ENCODE measurements at places on chromosomes 11 and 22.

- no peak for DNase-seq
Observed at GRCh38 chr22:37771081-37771480, 36.7 kb upstream of the GCAT start.

- no peak for DNase-seq
Observed at GRCh38 chr22:44543781-44544477, 45.9 kb upstream of the RTL6 start.

DNA sequence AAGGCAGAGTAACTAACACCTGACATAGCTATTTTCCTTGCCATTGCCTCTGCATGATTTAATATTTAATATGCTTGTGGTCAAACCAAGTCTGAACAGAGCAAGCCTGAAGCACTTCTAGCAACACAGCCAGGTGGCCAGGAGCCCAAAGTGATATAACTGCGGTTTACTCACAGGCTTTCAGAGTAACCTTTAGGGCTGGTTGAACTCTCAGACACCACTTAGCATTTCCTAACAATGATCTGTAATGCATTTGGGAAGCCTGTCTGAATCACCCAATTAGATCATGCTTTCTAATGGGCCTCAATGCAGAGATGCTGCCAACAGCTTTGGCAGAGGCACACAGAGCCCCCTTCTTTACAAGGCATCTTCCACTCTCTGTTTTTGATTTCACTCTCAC lies 96.1 kb downstream of the FDX1 start:
- no peak for DNase-seq

GRCh38 chr11:109349276-109350080 lies 72.5 kb upstream of the C11orf87 start:
- DNase-seq: no peak

DNA sequence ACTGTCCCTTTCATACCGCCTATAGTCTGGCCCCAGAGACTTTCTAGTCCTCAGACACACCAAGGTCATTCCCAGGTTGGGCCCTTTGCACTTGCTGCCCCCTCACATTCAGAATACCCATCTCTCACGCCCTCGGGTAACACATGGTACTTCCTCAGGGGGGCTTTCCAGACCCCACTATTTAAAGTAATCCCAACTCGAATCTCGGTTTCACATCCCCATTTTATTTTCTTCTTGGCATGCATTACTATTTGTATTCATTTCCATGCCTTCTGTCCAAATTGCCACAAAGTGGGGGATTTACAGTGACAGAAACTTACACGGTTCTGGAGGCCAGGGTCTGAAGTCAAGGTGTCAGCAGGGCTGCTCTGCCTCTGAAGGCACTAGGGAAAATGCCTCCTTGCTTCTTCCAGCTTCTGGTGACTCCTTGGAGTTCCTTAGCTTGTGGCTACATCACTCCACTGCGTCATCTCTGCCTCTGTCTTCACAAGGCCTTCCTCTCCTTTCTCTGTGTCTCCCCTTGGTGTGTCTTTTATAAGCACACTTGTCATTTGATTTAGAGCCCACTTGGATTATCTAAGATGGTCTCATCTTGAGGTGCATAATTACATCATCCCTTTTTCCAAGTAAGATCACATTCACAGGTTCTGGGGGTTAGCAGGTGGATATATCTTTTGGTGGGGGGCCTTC lies 15.1 kb downstream of the RCN1 start:
- DNase-seq: no peak

GRCh38 chr22:44068422-44069191 lies 44.5 kb downstream of the PARVB start:
- DNase-seq: no peak

DNA sequence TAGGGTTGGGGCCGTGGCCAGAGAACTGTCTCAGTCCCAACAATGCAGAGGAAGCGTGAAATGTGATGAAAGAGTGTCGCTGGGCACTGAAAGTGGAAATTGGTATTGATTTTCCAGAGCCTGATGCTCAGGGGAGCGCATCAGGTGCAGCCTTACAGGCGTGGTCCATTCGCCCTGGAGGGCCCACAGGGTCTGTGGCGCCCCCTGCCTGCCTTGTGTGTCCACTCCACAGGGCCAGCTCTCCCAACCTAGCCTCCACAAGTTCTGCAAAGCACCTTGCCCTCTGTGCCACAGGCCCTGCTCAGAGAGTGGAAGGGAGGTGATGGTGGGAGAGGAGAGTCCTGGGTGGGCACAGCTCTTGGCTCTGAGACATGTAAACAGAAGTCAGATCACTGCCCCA lies 54.9 kb upstream of the LMO1 start:
- DNase-seq: peak; percentile 39

DNA sequence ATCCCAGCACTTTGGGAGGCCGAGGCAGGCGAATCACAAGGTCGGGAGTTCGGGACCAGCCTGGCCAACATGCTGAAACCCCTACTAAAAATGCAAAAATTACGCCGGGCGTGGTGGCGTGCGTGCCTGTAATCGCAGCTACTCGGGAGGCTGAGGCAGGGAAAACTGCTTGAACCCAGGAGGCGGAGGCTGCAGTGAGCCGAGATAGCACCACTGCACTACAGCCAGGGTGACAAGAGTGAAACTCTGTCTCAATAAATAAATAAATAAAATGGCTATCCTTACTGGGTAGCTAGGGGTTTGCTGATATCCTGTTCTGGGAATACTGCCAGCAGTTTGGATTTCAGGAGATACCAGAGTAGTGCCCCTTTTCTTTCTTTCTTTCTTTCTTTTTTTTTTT lies 2.4 kb upstream of the RBM14 start:
- DNase-seq: no peak

GRCh38 chr11:79896258-79896657 lies 455.4 kb upstream of the TENM4 start:
- DNase-seq: no peak

- no peak for DNase-seq
Observed at GRCh38 chr11:113496026-113496651, 20.9 kb upstream of the DRD2 start.

Measured in stimulated activated CD8-positive, alpha-beta memory T cell treated with anti-CD3 and anti-CD28 coated beads, Interleukin-4, amount 100 ng/mL, for 48 hours (primary cell).